8988T (cell line): ENCODE measurements at places on chromosomes 12 and 14.

- DNase-seq: no peak
Observed at GRCh38 chr14:44414646-44415045, 92.4 kb downstream of the FSCB start.

DNA sequence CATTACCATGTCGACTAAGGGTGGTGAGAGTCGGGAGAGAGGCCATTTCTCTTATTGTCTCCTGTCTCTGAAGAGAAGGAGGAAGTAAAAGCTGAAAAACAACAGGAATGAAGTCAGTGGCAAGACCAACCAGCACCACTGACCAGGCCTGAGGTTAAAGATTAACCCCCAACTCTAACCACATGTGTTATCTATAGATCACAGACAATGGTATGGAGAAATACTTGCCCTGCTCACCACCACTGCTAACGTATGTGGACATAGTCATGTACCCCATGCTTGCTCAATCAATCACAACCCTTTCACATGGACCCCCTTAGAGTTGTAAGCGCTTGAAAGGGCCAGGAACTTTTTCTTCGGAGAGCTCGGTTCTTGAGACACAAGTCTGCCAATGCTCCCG lies 690.9 kb upstream of the LMO3 start:
- no peak for DNase-seq

- DNase-seq: no peak
Observed at GRCh38 chr14:96281486-96281885, 25.5 kb downstream of the BDKRB1 start.

GRCh38 chr14:96422992-96423391 lies 31.1 kb downstream of the AK7 start:
- DNase-seq: no peak

DNA sequence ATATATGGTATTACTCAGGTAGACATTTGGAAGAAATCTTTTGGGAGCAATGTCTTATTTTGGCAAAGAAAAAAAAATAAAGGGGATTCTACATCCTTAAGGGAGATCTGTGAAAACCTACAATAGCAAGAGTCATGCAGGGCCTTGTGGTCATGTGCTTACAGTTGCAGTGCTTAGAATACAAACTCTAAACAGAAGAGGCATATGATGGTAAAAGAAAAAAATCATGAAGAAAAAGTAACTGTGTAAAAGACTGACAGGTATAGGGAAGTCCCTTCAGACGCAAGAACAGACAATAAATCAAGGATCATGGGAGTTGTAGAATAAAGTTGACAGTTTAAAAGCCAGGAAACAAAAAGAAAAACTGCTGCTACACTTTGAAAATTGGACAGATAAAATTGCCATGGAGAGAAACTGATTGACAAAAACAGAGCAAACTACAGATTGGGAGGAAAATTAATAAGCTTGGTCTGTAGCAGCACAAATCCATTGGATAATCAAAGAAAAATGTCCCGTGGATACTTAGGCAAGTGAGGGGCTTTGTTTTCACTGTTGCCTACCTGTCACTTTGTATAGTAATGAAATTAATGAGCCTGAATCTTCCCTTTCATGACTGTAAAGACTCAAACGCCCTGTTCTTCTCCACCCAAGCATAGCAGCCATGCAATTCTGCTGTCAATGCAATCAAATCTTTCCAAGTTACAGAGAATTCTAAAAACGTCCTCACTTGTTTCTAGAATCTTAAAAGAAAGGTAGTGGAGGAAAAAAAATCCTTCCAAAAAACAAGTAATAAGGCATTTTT lies 402.0 kb downstream of the SYT1 start:
- DNase-seq: no peak

GRCh38 chr12:131672941-131673887 lies 37.7 kb upstream of the SFSWAP start:
- DNase-seq: no peak

- DNase-seq: no peak
Observed at GRCh38 chr12:94103986-94104385, 44.4 kb upstream of the PLXNC1 start.

DNA sequence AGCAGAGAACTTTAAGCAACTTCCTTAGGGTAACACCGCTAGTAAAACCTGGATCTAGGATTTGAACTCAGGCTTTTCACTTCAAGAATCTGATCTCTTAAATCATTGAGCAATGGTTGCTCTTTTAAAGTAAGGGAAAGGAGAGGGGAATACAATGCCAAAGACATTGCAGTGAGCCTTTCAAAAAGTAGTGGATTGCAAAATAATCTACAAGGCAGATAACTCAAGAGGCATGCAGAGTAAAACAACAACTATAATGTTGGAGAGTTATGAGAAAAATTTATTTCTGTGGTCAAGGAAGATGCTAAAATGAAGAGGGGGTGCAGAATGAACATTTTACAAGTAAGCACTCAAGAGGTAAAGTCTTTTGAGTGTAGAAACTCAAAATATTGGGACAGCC lies 432.6 kb downstream of the C12orf50 start:
- no peak for DNase-seq

- DNase-seq: no peak
Observed at GRCh38 chr14:54025661-54026060, 69.0 kb upstream of the BMP4 start.

DNA sequence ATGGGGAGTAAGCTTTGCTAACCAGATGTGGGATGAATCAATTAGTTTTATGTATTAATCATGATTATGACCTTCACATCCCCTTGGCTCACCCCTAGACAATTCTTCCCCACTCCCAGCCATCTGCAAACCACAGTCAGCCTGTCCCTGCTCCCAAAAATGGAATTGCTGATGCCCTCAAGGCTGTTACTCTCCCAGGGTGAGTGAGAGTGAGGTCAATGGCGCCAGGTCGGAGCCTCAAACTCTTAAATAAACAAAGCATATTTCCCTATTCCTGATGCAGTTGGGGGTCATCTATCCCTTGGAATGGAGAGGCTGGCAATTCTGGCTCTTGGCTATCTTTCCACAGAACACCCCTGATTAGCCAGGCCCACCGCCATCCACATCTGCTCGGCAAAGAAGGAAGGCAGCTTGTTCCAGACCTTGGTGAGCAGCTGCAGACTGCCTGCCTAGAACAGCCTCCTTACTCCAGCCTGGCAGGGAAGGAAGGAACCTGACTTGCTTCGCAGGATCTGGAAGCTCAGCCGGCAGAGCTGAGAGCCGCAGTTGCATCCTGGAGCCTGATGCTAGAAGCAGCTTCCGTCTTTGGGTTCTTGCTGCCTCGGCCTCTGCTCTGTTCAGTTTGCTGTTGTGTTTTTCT lies 57.0 kb downstream of the SMUG1 start:
- no peak for DNase-seq

DNA sequence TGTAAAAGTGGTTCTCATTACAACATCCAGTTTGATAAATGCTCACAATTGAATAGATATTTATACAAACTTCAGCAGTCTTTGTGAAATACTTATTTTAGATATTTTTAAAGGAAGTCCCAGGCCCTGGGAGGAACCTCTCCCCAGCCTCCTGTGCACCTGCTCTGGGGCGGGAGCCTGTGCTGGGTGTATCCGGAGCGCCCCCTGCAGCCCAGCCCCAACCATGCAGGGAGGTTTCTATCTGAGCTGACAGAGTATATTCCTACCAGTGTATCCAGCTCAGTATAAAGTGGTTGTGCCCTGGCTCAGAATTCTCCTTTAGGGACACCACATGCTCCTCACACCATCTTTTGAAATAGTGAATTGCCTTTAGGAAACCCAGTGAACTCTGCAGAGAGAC lies 851.8 kb downstream of the TMEM121 start:
- no peak for DNase-seq

GRCh38 chr14:87687420-87687819 lies 305.6 kb downstream of the GALC start:
- DNase-seq: no peak

DNA sequence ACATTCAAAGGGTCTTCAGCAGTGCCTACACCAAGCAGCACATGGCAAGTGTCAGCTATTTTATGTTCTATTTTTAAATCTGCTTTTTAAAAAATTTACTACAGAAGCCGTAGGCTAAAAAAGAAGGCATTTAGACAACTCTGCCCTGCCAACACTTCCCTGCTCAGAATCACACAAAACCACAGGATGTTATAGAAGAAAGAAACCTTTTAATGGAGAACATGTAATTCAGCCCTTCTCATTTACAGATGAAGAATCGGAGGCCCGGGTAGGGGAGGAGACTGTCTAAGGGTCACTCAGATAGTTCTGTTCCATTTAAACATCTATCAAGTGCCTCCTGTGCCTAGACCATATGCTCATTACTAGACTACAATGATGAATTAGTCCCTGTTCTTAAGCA lies 171.8 kb upstream of the NTF3 start:
- DNase-seq: no peak

- no peak for DNase-seq
Observed at GRCh38 chr12:2273288-2273687, 220.5 kb downstream of the CACNA1C start.

- peak; percentile 11 for DNase-seq
Observed at GRCh38 chr14:37056473-37056872, 115.9 kb downstream of the SLC25A21 start.

- no peak for DNase-seq
Observed at GRCh38 chr12:121446750-121447149, 46.8 kb downstream of the RNF34 start.

GRCh38 chr14:86055512-86056075 lies 525.6 kb downstream of the FLRT2 start:
- DNase-seq: no peak

DNA sequence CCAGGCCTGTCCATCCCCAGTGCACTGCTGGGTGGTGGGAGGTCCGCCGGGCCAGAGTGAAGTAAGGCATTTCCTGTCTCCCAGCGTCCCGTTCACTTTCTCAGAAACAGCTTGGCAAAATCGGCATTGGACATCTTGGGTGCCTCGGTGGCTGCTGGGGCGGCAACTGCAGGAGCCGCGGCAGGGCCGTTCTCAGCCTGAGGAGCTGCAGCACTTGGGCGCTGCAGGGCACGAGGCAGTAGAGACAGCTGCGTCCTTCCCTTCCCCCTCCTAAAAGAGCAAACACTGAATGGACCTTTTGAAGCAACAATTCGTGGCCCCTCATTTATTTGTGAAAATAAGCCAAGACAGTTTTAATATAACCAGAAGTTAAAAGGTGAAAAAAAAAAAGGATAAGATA lies 8.3 kb downstream of the FICD start:
- no peak for DNase-seq

- no peak for DNase-seq
Observed at GRCh38 chr12:84412226-84412625, 500.4 kb downstream of the SLC6A15 start.

GRCh38 chr12:89264837-89265236 lies 87.5 kb downstream of the DUSP6 start:
- no peak for DNase-seq

GRCh38 chr12:50089730-50090129 lies 4.6 kb downstream of the SMARCD1 start:
- no peak for DNase-seq

DNA sequence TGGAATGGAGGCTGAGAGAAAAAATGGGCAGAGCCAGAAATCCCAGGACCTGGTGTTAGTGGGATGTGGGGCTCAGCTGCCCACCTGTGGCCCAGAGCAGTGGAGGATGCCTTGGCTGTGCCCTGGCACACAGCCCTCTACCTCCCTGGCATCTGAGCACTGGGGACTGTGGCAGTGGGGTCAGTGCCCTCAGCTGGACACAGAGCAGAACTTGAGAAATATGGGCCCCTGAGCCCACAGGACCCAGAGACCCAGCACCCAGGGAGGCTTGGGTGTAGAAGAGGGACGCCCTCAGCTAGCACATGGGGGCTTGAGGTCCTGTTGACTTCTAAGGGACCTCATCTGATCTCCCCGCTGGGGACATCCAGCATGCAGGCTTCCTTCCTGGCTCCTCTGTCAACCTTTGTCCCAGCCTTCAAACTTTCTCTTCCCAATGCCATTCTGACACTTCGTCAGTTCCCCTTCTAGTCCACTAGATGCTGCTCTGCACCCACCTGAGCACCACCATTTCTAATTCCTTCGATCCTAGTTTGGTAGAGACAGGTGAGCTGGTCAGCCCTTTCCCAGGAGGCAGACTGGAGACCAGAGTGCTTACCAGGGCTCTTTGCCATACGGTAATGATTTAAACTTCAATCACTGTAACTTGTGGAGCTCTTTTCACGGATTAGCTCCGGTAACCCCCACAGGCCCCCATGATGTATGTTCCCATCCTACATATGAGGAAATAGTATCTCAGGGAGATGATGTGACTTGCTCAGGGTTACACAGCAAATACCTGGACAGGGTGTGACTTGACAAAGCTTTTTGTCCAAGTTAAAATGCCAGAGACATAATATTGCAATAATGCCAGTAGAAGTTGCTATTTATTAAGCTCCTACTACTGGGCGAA lies 143.7 kb downstream of the ASCL4 start:
- peak; percentile 22 for DNase-seq
